ENCODE measurements at places on chromosomes 11 and 22. TPM values are rescaled to one million over a fixed set of nuclear protein-coding genes. Genes with fewer than 3 reads are reported as not detected.
A peak's percentile ranks its signal among the peaks of the same experiment; 100 is the strongest.

The B3GAT1 gene
- total RNA-seq: 0.24 TPM

The SLC22A8 gene
- not detected for total RNA-seq

The AIFM3 gene
- not detected for total RNA-seq

The PTPN5 gene
- not detected for total RNA-seq

The PRG2 gene
- 1.8 TPM for total RNA-seq

The OR6A2 gene
- total RNA-seq: not detected

The EIF3D gene
- total RNA-seq: 314 TPM

The ARVCF gene
- 1.5 TPM for total RNA-seq

- peaks cover 9% of the 10 kb centered on the region for H3K36me3 ChIP-seq
- no peak overlapping the region for H3K4me3 ChIP-seq
- H3K27ac ChIP-seq: peak overlapping the region; percentile 13
- peaks cover 27% of the 10 kb centered on the region for H3K4me1 ChIP-seq
These were observed 47.7 kb downstream of the CWC15 start for GRCh38 chr11:94925422-94926270.

DNA sequence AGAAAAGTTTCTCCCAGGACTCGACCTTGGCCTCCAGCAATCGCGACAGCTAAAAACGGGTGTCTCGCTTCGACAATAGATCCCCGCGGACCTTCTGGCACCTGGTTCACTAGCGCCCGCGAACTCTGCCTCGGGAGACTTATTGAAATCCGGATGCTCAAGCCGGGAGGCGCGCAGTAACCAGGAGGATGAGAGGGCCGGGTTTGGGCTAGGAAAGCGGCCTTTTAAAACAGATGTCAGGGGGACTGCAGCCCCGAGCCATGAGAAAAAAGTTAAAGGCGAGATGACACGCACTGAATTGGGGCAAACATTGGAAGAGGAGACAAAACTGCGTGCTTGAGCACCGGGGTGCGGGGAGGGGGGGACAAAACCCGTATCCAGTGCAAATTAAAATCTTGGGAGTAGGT is 637 bp upstream of the ZBTB16 start:
- H3K27me3 ChIP-seq: peaks cover 16% of the 10 kb centered on the region
- H3K4me3 ChIP-seq: peak overlapping the region; percentile 80
- H3K36me3 ChIP-seq: no peaks in the 10 kb centered on the region

- H3K36me3 ChIP-seq: no peaks in the 10 kb centered on the region
- no peak overlapping the region for H3K27ac ChIP-seq
- H3K4me1 ChIP-seq: no peaks in the 10 kb centered on the region
- peaks cover 3% of the 10 kb centered on the region for H3K27me3 ChIP-seq
These were observed 347.2 kb upstream of the B3GAT1 start for GRCh38 chr11:134759274-134759673.

DNA sequence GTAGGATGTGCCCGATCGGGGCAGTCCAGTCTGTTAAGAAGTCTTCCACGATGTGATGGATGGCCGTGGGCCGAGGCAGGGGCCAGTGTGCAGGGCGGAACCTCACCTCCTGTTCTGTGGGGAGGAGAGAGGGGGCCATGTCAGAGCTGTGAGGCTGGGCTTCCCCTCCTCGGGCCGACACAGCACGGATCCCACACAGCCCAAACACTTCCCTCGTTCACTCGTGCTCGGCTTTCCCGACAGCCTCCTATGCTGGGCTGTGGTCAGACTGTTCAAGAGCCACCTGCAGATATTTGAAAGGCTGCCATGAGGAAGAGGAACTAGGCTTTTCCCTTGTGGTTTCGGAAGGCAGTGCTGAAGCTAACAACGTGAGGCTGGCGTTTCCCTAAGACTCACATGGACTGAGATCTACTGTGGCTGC is 12.3 kb upstream of the TXN2 start:
- no peaks in the 10 kb centered on the region for H3K4me1 ChIP-seq
- H3K4me3 ChIP-seq: no peak overlapping the region
- H3K36me3 ChIP-seq: peaks cover 26% of the 10 kb centered on the region
- DNase-seq: no peak
- H3K27me3 ChIP-seq: no peaks in the 10 kb centered on the region

DNA sequence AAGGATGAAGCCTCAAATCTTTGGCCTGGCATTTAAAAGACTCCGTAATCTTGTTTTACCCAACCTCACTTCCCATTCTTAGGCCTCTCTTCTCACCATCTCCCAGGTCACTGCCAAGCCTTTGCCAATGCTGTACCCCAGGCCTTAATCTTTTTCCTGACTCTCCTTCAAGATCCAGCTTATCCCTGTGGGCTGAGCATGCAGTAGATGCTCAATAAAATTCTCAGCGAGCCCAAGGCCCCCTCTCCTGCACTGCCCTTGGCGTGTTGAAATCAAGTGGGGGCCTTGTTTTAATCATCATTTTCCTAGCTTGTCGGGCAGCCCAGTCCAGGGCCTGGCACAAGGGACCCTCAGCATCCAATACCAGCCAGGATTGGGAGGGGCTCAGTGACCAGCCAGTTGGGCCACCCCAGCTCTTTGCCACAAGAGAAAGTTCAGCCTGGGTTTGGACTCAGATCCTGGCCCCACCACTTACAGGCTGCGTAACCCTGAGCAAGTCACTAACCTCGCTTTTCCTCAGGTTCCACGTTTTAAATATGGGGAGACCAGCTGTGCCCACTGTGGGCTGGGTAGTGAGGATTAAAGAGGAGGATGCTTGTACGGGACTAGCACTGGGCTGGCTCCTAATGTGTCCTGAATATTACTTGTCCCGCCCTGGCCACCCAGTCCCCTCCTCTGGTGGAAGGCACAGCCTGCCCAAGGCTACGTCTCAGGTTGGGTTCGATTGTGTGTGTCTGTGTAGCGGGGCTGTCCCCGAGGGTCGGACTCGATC is 943 bp upstream of the YWHAH start:
- no peaks in the 10 kb centered on the region for H3K27me3 ChIP-seq
- peaks cover 22% of the 10 kb centered on the region for H3K4me1 ChIP-seq
- peak overlapping the region; percentile 71 for H3K27ac ChIP-seq
- no peak overlapping the region for H3K4me3 ChIP-seq
- peaks cover 11% of the 10 kb centered on the region for H3K36me3 ChIP-seq
- no peak for DNase-seq

DNA sequence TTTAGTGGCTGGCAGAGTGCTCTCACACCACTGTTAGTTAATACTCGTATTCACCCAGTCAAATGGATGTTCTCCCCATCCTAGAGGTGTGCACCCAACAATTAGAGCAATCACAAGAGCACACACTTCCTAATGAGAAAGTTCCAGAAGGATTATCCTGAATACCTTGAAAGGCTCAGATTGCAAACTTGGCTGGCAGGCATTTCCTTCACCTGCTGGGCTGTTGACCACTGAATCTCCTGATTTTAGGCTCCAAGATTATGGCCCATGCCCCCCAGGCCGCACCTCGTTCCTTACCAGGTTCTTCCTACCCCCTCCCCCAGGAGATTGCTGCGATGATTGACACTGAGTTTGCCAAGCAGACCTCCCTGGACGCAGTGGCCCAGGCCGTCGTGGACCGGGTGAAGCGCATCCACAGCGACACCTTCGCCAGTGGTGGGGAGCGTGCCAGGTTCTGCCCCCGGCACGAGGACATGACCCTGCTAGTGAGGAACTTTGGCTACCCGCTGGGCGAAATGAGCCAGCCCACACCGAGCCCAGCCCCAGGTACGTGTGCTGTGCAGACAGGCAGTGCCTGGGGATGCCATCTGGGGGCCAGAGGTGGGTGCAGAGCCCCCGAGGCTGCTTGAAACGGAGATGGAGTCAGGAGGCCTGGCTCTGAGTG is 26.9 kb downstream of the TAB1 start:
- no peak for DNase-seq
- H3K4me3 ChIP-seq: no peak overlapping the region
- H3K27ac ChIP-seq: no peak overlapping the region
- H3K4me1 ChIP-seq: no peaks in the 10 kb centered on the region

GRCh38 chr11:134343646-134344045 is 11.9 kb downstream of the GLB1L2 start:
- H3K36me3 ChIP-seq: no peaks in the 10 kb centered on the region
- H3K27me3 ChIP-seq: no peaks in the 10 kb centered on the region
- no peaks in the 10 kb centered on the region for H3K4me1 ChIP-seq

GRCh38 chr11:79304599-79305212 is 136.1 kb downstream of the TENM4 start:
- no peaks in the 10 kb centered on the region for H3K36me3 ChIP-seq
- no peak for DNase-seq
- no peaks in the 10 kb centered on the region for H3K27me3 ChIP-seq
- no peak overlapping the region for H3K4me3 ChIP-seq

DNA sequence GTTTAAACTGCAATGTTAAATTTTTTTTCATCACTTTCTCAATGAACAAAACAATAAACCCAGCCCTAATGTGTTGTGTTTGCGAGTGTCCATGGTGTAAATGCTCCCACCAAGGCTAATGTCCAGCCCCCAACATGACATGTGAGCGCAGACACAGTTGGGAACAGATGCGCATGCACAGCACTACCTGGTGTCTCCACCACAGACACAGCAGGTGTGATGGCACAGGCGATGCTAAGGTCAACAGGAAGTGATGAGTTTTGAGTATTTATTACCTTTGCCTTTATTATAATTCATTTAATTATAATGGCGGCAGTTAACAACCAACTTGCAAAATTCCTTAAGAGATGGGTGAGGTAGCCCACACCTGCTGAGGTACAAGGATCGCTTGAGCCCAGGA is 42.9 kb downstream of the MICAL3 start:
- no peak for DNase-seq
- no peak overlapping the region for H3K4me3 ChIP-seq
- H3K36me3 ChIP-seq: peaks cover 2% of the 10 kb centered on the region
- H3K27ac ChIP-seq: no peak overlapping the region

- H3K27ac ChIP-seq: no peak overlapping the region
- no peak overlapping the region for H3K4me3 ChIP-seq
- DNase-seq: no peak
- H3K27me3 ChIP-seq: no peaks in the 10 kb centered on the region
- peaks cover 17% of the 10 kb centered on the region for H3K36me3 ChIP-seq
These were observed 404.1 kb downstream of the TBC1D22A start for GRCh38 chr22:47166446-47167016.

DNA sequence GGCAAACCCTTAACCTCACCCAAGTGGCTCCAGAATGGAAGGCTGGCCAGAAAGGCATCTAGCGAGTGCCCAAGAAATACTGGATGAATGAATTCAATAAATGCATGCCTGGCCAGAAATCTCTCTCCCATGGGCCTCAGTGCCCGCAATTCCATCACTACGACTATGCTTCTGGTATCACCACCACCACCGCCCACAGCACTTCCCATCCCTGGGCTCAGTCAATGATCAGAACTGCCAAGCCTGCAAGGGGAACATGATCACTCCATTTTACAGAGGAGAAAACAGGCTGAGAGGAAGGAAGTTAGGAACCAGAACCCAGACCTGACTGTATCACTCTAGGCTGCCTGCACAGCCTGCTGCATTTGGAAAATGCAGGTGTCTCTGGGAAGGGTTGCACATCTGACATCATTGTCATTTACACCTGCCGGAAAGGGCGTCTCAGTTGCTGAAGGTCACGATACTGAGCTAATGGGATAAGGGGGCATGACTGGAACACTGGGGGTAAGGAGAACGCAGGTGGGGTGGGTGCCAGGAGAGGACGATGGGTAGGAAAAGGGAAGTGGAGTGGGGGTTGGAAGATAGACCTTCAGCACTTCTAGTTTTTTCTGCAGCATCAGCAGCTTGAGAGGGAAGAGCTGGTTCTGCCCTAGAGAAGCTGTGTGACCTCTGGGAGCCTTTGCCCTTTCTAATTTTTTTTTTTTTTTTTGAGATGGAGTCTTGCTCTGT is 3.2 kb downstream of the GPR152 start:
- no peaks in the 10 kb centered on the region for H3K27me3 ChIP-seq
- no peak overlapping the region for H3K27ac ChIP-seq
- no peak for DNase-seq
- peaks cover 50% of the 10 kb centered on the region for H3K4me1 ChIP-seq

GRCh38 chr22:35442471-35442870 is 42.5 kb downstream of the MCM5 start:
- no peak overlapping the region for H3K4me3 ChIP-seq
- no peak overlapping the region for H3K27ac ChIP-seq
- no peak for DNase-seq
- H3K36me3 ChIP-seq: peaks cover 27% of the 10 kb centered on the region

- H3K4me1 ChIP-seq: no peaks in the 10 kb centered on the region
- H3K27ac ChIP-seq: no peak overlapping the region
- no peaks in the 10 kb centered on the region for H3K36me3 ChIP-seq
- H3K4me3 ChIP-seq: no peak overlapping the region
- H3K27me3 ChIP-seq: peaks cover 7% of the 10 kb centered on the region
- no peak for DNase-seq
These were observed 147.9 kb downstream of the FEZ1 start for GRCh38 chr11:125348141-125348651.

GRCh38 chr11:44535191-44535980 is 30.1 kb upstream of the CD82 start:
- H3K27me3 ChIP-seq: peaks cover 4% of the 10 kb centered on the region
- no peak overlapping the region for H3K27ac ChIP-seq
- H3K4me1 ChIP-seq: peaks cover 21% of the 10 kb centered on the region
- DNase-seq: no peak
- H3K36me3 ChIP-seq: no peaks in the 10 kb centered on the region

GRCh38 chr11:36046932-36047331 is 103.1 kb downstream of the LDLRAD3 start:
- no peak overlapping the region for H3K4me3 ChIP-seq
- DNase-seq: no peak
- no peaks in the 10 kb centered on the region for H3K27me3 ChIP-seq
- no peaks in the 10 kb centered on the region for H3K4me1 ChIP-seq
- no peaks in the 10 kb centered on the region for H3K36me3 ChIP-seq

DNA sequence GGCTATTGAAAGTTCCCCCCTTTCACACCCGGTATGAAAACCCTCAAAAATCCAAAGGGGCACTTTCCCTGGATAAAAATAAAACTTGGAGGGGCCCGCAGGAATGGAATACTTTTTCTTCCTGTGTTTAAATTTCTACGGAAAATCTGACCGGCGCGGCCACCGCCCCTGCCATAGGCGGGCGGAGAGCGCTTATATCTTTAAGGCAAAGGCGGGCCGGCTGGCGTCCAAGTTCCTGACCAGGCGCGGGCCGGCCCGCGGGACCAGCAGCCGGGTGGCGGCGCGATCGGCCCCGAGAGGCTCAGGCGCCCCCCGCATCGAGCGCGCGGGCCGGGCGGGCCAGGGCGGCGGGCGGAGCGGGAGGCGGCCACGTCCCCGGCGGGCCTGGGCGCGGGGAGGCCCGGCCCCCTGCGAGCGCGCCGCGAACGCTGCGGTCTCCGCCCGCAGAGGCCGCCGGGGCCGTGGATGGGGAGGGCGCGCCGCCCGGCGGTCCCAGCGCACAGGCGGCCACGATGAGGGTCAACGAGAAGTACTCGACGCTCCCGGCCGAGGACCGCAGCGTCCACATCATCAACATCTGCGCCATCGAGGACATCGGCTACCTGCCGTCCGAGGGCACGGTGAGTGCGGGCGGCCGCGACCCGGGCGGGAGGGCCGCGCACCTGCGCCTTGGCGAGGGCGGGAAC is at the start of gene ANO1:
ANO1 (plus strand) TSS at position 223 of the 686 bp plus-strand sequence; CDS start at position 513, 290 bp downstream.
- peaks cover 38% of the 10 kb centered on the region for H3K27me3 ChIP-seq
- H3K27ac ChIP-seq: no peak within 1 kb of the TSS
- no peak for DNase-seq
- H3K4me1 ChIP-seq: peaks cover 2% of the 10 kb centered on the region

- H3K27ac ChIP-seq: no peak within 1 kb of the TSS
- DNase-seq: no peak
- H3K27me3 ChIP-seq: peaks cover 2% of the 10 kb centered on the region
- H3K4me3 ChIP-seq: no peak within 1 kb of the TSS
- H3K4me1 ChIP-seq: no peaks in the 10 kb centered on the region
These were observed at the start of gene SLC25A18 for GRCh38 chr22:17562906-17563870. TSS of gene SLC25A18 (plus strand) at chr22:17563498. CDS start at chr22:17579945, 16,447 bp downstream.

Data from activated CD4-positive, alpha-beta memory T cell treated with anti-CD3 and anti-CD28 coated beads for 36 hours (primary cell).